Activated CD4-positive, alpha-beta memory T cell treated with anti-CD3 and anti-CD28 coated beads, Interleukin-2, amount 10 ng/mL, durations not matched to agents 7 days and 5 days (primary cell): ENCODE measurements at places on chromosomes 11 and 22.

DNA sequence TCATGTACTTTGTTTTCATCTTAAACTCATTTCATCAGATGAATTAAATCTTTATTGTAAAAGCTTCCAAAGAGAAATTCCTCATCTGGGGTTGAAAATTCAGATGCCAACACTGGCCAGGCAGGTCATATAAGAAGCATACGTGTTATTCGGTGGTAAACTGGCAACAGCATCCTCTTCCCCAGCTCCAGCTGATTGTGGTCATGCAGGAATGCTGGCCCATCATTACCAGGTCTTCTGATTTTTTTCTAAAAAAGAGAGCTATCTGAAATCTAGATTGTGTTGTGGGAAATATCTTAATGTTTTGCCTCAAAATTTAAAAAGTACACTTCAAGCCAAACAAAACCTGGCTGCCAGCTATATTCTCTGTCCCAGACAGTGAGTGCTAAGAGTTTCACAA lies 53.6 kb downstream of the ARFGAP2 start:
- no peak for DNase-seq

DNA sequence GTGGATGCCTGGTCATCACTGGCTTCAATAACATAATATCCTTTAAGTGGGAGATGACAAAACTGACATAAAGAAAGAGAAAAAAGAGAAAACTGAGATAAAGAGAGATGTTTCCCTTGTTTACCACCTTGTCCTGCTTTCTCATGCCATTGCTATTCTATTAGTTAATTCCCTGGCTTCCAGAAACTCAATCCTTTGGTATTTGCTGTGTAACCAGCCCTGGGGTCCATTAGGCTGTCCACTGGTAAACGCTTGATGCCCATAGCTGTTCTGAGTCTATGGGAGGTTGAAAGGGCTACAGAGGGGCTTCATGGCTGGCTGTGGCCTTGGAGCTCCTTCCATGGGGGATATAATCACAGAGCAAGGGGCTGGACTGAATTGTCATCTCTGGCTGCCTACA lies 243.4 kb upstream of the PLET1 start:
- DNase-seq, result no peak

DNA sequence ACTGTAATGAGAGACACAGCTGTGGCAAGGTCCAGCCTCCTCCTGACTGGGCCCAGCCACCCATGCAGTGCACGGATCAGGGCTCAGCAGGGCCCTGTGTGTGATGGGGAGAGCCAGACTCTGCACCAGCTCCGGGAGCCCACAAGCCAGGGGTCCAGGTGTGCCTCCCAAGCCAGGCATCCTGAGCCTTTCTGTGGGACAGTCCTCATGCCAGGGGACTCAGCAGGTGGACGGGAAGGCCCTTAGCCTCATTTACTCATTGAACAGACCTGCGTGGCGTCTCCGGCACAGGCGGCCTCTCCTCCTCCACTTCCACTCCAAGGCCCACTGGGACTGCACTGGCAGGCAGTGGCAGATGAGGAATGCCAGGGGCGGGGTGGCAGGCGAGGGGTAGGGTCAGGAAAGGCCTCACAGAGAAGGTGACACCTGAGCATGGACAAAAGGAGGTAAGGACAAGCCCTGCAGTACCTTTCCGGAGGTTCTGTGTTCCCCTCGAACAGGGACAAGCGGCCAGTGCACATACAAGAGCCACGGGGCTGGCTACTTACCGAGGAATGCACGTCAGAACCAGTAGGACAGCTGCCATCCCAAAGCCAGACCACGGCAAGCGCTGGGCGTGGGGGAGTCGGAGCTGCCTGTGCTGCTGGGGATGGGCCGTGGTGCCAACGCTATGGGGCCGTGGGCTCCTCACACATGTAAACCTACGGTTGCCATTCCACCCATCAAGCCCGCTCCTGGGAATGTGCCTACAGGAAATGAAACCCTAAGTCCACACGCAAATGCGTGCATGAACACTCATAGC lies 52.7 kb downstream of the IGF2 start:
- DNase-seq, result peak; percentile 14

GRCh38 chr11:1073261-1073724 lies 1.4 kb upstream of the MUC2 start:
- DNase-seq, result no peak

GRCh38 chr22:17824457-17824856 lies 50.2 kb upstream of the BID start:
- no peak for DNase-seq

- DNase-seq, result no peak
Observed at GRCh38 chr11:30017445-30017895, 640 bp upstream of the KCNA4 start.

DNA sequence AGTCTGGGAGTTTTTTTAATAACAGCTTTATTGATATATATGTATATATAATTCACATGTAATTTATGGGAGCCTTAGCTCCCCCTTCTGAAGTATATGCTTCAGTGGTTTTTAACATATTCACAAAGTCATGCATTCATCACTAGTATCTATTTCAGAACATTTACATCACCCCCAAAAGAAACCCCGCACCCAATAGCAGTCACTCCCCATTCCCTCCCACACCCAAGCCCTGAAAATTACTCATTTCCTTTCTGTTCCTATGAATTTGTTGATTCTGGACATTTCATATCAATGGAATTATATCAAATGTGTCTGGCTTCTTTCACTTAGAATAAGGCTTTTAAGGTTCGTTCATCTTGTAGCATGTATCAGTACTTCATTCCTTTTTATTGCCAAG lies 35.6 kb upstream of the SYT7 start:
- DNase-seq, result no peak

GRCh38 chr11:1866226-1866625 lies 13.3 kb downstream of the LSP1 start:
- no peak for DNase-seq

GRCh38 chr11:26712497-26712896 lies 9.4 kb downstream of the SLC5A12 start:
- DNase-seq, result no peak

- no peak for DNase-seq
Observed at GRCh38 chr11:4146070-4146771, 51.6 kb downstream of the RRM1 start.

GRCh38 chr11:122309262-122309925 lies 193.4 kb upstream of the BLID start:
- DNase-seq, result no peak

- no peak for DNase-seq
Observed at GRCh38 chr22:50114221-50115021, 24.6 kb downstream of the MOV10L1 start.

- no peak for DNase-seq
Observed at GRCh38 chr11:30131535-30131934, 99.3 kb upstream of the FSHB start.

- DNase-seq, result no peak
Observed at GRCh38 chr11:35007277-35007676, 90.9 kb downstream of the PDHX start.

DNA sequence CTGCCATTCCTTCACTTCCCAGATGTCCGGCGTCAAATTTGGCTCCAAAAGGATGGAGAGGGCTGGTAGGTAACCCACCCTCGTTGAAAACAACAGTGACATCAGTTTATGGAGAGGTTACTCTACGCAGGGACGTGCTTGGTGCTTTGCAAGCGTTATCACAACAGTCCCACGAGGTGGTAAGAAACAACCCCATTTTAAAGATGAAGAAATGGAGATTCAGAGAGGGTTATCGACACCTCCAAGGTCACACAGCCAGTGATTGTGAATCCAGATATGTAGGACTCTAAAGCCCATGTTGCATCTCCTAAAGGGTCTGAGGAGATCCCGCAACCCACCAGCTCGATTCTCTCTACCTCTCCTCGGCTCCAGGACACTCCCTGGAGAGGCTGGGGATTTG lies 773 bp downstream of the MIAT start:
- no peak for DNase-seq

DNA sequence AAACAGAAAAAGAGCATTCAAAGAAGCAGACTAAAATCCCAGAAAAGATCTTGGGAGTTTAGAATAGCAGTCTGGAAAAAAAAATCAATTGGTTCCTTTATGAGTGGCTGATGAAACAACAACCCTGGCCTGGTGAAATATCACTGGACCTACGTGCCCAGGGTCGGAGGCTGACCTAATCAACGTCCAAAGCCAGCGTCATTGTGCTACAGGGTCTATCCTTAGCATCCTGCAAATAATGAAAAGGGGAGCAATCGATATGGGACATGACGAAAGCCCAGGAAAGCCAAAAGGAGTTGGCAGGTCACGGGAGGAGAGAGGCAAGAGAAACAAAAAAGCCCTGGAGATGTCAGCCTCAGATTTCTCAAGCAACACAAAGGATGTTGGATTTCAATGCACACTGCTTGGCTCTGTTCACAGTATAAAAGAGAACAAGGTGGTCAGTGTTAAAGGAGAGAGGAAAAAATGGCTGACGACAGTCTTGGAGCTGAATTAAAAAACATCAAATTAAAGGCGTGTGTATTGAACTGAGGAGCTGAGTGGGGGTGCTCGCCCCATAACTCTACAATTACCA lies 148.8 kb downstream of the BLID start:
- DNase-seq, result no peak

- no peak for DNase-seq
Observed at GRCh38 chr11:2580061-2580421, 119.8 kb downstream of the KCNQ1OT1 start.

GRCh38 chr11:62856333-62856895 lies 17.0 kb upstream of the WDR74 start:
- no peak for DNase-seq

DNA sequence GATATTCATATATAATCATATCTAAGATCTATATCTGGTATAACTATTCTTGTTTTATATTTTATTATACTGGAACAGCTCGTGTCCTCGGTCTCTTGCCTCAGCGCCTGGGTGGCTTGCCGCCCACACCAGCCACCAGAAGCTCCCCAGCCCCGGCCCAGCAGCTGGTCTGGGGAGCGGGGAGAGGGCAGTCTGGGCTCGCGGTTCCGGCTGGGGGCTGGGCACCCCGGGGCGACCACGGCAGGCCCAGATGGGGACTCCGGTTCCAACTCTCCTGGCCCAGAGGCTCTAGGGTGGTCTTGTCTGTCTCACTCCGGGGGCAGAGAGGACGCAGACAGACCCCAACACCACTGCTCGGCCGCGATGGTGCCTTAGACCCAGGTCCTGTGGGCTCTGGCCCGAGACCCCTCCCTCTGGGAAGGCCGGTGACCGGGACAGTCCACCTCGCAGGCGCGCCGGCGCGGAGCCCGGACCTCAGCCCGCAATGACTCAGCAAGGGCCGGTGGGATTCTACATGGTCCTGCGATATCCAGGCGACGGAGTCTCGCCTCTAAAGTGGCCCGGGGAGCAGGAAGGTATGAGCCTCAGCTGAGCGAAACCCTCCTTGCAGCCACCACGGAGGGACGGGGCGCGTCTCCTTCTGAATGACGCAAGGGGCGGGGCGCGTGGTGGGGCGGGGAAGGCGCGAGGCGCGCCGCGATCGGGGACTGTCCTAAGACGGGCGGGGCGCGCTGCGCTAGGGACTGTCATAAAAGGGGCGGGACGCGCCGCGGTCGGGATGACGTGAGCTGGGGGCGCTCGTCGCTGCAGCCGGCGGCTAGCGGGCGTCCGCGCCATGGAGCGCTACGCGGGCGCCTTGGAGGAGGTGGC lies at the start of gene DGCR6:
Gene DGCR6 (plus strand): TSS at position 781 of the 870 bp plus-strand sequence. CDS start 55 bp downstream, at position 836.
- no peak for DNase-seq

DNA sequence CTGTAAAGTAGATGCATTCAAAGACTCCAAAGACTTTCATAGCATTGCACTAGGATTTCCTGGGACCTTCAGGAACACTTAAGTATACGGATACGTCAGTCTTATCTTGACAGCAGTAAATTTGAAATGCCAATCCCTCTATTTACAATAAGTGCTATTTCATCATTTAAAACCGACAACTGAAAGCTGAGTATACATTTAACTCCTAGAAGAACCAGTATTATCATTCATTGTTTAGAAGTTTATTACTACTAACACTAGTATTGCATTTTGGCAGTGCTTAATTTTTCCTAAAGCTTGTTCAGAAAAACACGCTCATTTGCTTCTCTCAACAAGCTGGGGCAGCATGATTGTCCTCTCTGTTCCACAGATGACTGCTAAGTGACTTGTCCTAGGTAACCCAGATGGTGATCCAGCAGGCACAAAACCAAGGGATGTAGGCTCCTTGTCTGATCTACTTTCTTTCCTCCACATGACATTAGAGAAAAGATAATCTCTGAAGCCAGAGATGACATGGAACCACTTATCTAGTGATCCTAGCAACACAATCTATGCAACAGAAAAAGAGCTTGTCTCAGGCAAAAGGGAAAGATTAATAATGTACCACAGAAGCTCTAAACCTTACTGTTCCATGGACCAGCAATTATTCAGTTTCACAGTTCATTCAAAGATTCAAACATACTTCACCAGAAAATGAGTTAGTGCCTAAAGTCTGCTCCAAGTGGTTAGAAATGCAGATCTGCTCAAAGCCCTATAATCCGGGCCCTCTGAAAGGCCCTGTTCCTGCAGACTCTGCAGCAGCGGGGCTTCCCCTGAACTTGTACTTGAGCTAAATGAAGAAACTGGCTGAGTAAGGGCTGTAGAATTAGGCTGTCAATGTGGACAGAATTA lies 5.2 kb downstream of the MAML2 start:
- peak; percentile 52 for DNase-seq

GRCh38 chr11:119696378-119697222 lies 32.4 kb downstream of the NECTIN1 start:
- DNase-seq, result no peak

DNA sequence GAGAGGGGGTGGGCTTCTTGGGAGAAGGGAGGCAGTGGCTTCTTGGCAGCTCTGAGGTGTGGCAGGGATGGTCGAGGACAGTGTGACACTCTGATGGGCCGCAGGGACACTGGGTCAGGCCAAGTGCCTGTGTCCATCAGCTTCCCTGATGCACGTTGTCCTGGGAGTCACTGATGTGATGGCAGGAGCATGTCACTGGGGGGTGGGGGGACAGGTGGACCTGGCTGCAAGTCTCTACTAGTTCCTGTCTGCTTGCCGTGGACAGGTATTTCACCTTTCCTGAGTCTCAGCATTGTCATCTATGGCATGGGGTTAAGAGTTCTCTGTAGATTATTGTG lies 592.9 kb downstream of the TBC1D22A start:
- no peak for DNase-seq

- no peak for DNase-seq
Observed at GRCh38 chr11:107301878-107302277, 155.7 kb downstream of the CWF19L2 start.

DNA sequence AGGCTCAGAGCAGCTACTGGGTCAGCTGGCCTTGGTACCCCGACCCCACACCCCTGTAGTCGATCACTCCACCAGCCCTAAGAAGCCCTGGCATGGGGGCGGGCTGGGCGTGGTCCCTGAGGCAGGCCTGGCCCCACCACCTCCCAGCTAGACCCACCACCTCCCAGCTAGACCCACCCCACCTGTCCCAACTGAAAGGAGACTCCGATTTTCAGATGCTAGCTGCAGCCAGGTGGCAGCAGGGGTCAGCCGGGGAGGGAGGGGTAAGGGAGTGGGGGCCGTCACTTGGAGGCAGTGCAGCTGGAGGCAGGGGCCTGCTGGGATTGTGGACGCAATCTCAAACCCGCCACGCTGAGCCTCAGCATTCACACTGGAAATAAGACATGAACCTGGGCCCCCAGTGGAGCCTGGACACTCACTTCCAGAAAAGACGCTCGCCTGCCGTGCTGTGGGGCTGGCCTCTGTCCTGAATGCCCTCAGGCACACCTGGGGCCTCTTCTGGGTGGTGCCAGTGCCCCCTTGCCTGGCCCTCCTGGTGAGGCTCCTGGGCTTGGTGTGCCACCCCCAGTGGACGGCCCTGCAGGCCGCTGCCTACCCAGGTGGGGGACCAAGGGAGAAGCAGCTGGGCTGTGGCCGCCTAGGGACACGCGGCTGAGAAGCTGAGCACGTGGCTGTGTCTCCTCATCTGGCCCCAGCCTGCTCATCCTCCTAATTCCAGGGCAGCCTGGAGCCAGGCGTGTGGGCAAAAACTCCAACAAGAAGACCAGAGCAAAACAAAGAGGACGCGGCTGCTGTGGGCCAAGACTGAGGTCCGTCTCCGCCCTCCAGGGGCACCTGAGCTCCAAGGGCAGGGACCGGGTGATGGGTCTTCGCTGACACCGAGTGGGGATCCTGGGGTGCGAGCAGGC lies 26.7 kb downstream of the OSBPL5 start:
- DNase-seq, result no peak
